ENCODE measurements at places on chromosomes 3 and 15.

- DNase-seq = no peak
Measured at GRCh38 chr3:120753810-120754209, 11.3 kb downstream of the GTF2E1 start.

DNA sequence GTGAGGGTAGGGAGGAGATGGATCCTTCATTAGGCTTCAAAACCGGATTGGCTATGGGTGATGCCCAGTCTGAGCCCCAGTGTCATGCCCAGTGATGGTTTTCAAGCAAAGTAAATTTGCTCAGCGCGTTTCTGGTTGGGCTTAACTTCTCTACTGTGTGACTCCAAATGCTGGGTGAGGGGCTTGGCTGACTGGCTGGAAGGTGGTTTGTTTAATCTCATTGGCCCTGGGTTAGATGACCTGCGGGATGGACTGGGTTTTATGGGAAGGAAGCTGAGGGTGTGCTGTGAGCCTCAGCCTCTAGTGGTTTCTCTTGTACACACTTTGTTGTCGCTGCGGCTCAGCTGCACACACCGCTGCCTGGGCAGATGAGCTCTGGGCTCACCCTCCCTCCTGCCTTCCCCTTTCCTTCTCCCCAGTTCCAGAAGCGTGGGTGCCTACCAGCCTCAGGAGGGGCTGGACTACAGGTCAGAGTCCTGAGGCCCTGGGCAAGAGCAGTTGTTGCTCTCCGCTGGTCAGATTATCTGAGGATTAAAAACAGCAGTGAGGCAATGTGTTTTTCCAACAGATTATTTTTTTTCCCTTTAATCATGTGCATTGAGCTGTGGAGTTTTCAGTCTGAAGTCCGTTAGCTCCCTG, 18.6 kb downstream of the PDIA5 start:
- DNase-seq = no peak

- DNase-seq = no peak
Measured at GRCh38 chr15:78127882-78128281, 3.4 kb downstream of the CIB2 start.

GRCh38 chr3:183698756-183699155, 1.2 kb downstream of the YEATS2 start:
- DNase-seq = no peak

DNA sequence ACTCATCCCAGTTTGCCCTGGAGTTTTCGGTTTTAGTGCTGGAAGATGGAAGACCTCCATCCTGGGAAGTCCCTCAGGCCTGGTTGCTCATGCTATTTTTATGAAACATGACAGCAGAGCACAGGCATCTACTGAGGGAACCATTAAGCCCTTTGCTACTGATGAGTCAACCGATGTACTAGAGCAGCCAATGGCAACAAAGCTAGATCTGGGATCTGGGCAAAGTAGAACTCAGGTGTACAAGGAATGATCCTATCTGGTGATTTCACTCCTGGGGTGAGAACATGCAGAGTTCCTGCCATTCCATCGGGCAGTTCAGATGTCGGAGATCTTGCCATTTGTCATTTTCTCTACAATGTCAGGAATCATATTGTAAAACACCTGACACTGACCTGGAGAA, 166.2 kb upstream of the NSMCE3 start:
- no peak for DNase-seq

GRCh38 chr3:156226676-156227420, 106.5 kb downstream of the KCNAB1 start:
- no peak for DNase-seq

DNA sequence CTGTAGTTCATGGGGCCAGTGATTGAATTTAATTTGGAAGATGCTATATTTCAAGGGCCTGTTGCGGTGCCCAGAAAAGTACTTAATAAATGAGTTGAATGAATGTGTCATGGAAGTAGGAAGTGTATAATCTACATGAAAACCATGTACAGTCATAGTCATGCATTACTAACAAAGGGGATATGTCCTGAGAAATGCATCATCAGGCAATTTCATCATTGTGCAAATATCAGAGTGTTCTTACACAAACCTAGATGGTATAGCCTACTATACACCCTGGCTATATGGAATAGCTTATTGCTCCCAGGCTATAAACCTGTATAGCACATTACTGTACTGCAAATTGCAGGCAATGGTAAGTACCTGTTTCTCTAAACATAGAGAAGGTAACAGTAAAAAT, 10.7 kb upstream of the MYO5C start:
- no peak for DNase-seq

- DNase-seq = no peak
Measured at GRCh38 chr3:24601066-24601939, 106.7 kb upstream of the THRB start.

DNA sequence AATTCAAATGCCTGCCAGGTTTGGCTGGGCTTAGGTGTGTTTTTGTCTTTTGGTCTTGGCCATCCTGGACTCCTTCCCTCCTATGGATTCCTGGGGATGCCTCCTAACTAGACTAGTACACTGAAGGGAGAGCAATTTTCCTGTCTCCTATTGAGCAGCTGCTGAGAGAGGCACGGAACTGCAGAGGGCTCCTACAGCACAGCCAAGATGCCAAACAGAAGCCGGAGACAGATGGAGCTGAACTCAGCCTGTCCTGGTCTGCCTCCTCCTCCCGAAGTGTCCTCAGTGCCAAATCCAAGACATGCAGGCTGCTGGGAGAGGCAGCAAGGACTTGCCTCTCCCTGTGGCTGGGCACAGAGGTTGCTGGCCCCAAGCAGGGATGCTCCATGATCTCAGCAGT, 256.6 kb upstream of the PROK2 start:
- DNase-seq = no peak

DNA sequence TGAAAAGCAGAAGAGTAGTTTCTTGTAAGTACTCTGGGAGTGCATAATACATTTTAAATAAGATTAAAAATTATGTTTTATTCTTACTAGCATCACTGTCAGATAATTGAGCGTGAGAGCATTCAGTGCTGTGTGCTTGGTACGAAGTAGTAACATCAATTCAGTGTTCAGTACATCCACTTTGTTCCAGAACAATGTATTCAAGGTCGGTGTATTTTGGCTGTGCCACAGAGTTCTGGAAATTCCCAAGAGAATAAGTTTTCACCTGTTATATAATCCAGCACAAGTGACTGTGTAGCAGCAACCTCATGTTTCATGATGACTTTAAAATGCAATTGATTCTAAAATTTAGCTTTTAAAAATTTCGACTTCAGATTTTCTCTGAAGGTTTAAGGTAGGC, 130.6 kb downstream of the IGF1R start:
- DNase-seq = no peak

GRCh38 chr15:84878504-84878903, 6.0 kb upstream of the SLC28A1 start:
- DNase-seq = peak; percentile 53

DNA sequence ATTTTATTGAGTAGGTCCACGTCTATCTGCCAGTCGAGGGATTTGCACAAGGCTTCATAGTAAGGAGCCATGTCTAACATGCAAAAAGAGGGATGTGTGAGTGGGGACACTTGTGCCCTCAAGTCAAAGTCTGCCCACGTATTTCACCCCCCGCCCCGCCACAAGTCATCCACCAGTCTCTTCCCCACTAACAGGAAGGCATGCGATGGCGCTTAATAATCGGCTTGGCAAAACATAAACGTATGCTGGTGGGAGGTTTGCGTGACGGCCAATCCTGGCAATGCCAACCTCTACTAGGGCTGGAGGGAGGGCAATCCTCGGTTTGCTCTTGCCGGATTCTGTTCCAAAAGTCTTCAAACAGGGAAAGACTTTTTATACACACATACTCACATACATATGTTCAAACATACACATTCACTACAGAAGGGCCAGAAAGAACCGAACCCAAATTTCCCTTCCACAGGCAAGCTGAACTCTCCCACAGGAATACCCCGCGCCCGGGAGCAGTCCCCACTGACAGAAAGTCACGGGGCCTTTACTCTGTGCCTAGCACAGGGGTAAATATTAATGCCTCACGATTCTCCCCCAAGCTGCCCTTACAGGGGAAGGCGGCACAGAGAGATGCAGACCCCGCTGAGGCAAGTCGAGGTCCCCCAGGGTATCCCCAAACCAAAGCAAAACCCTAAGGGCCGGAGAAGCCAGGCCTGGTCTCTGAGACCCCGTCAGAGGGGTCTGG, 675 bp downstream of the PSMD6 start:
- peak; percentile 3 for DNase-seq

Data from activated CD4-positive, alpha-beta T cell treated with anti-CD3 and anti-CD28 coated beads, Interleukin-2, amount 50 U/mL, for 4 hours (primary cell).